ENCODE measurements at places on chromosomes 3 and 15.

- no peak for DNase-seq
Measured at GRCh38 chr3:148847351-148847750, 17.7 kb upstream of the CPA3 start.

GRCh38 chr3:9142362-9142761, 107.1 kb downstream of the SRGAP3 start:
- no peak for DNase-seq

- DNase-seq, result no peak
Measured at GRCh38 chr3:138188013-138188730, 1.1 kb downstream of the ARMC8 start.

DNA sequence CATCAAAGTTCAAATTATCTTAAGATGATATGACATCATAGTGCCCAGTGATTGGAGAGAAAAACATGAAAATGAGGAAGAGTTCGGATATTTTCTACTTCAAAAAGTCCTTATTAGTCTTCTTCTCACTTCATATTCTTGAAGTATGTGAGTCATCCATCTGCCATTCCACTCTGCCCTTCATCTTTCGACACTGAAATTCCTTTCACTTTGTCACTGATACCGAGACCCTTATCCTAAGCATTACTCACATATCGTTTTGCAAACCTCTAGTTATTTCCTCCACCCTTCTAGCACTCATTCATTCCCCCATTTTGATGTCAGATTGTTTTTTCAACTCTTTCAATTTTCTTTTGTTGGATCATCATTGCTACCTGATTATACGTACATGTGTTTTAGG, 4.0 kb downstream of the OR5H14 start:
- DNase-seq, result no peak

DNA sequence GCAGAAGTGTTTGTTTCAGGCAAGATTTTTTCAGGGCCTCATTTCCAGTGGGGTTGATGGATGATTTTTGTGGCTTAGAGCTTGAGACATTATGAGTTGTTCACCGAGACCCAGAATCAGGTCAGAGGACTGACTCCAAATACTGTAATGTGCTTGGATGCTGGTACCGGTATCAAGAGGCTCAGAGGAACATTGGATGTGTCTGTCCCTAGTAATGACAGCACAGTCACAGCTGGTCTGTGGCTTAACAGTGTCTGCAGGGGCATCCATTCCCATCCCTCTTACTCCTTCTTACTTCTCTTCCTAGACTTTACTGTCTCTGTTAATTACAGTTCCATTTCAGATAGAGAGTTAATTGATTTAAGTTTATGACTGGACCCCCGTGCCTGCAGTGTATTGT, 107.8 kb downstream of the PTPRG start:
- DNase-seq, result no peak

DNA sequence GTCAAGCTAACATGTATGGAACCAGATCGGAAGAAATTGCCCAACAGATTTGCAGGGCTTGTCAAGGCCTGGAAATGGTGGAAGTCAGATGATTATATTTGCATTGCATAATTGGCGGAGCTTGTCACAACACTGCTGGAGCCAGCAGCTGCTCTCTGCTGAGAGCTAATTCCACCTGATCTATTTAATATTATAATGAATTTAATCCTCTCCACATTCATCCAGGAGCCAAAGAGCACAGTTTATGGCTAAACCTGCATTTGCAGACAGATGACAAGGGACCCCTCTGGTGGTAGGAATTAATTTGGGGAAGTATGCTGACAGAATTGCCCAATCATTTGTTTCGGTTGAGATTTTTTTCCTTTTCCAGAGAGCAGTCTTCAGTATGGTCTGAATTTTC, 730.2 kb downstream of the TUSC7 start:
- peak; percentile 75 for DNase-seq

DNA sequence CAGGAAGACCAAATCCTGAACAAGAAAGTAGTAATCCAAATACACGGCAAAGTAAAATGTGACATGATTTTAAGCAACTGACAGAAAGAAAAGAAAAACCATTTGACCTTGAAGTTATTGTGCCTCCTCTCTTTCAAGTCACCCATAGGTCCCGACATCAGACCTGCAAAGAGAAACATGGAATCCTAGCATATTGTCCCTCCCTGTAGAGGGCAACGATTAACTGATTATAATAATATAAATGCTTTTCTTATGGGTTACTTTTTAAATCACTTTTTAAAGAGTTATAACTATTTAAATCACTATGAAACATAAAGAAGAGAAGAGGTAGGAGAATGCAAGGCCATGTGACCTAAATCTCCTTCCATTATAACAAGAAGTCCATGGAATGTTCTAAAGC, 143.2 kb upstream of the LIPC start:
- DNase-seq, result no peak

DNA sequence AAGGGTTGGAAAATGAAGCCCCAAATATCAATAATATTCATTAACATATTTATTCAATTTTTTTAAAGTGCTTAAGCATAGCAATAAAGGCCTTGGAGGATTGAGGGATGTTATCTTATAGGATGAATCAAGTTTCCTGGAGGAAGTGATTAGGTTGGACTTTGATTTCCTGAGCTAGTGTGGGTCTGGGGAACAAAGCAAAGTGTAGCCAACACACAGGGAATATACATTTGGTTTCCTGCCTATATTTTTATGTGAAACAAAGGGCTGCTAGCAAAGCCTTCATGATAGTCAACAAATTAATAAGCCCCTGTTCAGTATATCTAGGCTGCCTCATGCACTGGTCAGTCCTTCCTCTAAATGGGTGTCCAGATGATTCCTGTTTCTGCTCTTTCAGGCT, 261.1 kb upstream of the IL12A start:
- no peak for DNase-seq

- DNase-seq, result no peak
Measured at GRCh38 chr15:73165844-73166243, 113.6 kb downstream of the NEO1 start.

- DNase-seq, result peak; percentile 29
Measured at GRCh38 chr3:18389108-18389733, 35.9 kb downstream of the SATB1 start.

DNA sequence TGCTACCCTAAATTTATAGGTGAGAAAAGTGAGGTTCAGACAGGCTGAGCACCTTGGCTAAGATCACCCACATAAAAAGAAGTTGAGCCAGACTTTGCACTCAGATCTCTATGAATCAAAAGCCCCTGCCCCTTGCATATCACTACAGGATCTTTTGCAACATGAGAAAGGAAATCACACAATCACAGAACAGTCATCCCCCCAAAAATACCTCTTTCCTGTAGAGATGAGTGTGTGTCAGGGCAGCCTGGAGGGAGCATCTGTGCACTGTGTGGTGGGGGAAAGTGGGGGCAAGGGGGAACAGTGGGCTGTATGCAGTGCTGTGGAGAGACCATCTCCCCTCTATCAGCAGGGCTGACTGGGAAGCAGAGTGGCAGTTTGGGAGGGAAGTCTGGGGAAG, 46.6 kb downstream of the EPHB3 start:
- no peak for DNase-seq

DNA sequence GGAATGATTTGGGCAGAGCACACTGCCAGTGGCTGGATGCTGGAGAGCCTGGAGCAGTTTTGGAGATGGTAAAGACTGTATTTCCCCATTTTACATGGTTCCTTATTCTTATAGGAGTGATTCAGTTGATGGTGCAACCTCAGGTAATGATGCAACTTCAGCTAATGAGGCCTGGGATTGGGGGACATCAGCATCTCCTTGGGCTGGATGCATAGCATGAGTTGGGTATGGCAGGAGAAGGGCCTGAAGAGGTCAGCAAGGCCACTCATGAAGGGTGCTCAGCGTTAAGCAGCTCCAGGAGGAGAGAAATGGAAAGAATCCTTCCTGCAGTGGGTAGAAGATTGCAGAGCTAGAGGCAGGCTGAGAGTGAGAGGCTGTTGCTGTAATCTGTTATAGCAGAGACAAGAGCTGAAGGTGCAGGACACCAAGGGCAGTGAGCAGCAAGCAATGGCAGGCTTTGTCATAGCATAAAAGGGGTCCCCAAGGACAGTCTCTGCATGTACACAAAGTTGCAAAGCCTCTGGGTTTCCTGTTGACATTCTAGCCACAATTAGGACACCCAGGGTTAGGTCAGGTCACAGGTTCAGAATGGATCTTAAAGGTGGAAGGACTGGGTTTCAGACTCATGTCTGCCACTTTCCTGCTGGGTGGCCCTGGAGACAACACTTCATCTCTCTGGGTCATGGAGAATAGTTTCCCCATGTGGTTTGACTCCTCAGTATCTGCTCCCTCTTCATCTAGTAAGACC, 29.5 kb upstream of the SNRK start:
- DNase-seq, result no peak

DNA sequence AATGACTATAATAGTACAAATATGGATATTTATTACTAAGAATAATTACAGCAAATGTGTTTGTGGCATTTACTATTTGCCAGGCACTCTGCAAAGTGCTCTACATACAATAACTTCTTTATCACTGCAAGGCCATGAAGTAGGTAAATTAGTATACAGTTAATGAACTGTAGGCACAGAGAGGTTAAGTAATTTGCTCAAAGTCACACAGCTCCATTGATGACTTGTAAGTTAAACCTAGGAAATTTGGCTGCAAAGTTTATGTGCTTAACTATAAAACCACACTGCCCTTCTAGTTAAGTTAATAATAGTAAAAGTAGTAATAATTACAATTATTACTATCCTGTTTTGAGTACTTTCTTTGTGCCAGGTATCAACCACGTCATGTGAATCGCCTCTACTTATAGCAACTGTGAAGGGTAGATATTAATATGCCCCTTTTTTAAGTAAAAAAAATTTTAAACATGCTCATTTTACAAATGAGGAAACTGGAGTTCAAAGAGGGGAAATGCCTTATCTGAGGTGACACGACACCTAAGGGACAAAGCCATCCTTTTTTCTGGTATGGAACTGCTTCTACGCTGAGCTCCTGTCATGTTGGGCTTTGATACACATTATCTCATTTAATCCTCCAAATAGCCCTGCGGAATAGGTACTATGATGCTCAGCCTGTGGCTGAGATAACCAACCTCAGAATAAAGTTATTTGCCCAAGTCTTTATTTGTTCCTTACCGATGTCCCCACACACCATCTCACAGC, 8.5 kb downstream of the BHLHE40 start:
- DNase-seq, result no peak

GRCh38 chr15:22930782-22931484, 49.2 kb downstream of the CYFIP1 start:
- DNase-seq, result no peak

DNA sequence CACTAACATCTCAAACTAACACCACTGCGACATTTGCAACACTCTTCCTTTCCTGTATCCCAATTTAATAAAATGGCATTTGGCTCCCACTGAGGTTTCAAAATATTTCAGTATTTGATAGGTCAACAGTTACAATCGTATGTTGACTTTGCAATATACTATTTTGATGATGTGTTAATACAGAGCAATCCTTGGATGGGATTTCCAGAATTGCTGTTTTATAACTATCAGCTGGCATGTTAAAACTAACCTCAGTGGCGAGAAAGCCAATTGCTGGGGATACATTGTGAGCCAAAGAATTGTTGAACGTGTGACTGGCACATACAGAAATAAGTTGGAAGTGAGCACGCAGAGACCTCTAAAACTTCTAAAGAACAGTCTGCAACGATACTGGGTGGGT, 226.1 kb upstream of the LYSMD4 start:
- DNase-seq, result no peak

GRCh38 chr3:36937492-36937891, 7.4 kb downstream of the TRANK1 start:
- DNase-seq, result no peak

GRCh38 chr15:73210630-73211029, 158.1 kb downstream of the HCN4 start:
- DNase-seq, result no peak

DNA sequence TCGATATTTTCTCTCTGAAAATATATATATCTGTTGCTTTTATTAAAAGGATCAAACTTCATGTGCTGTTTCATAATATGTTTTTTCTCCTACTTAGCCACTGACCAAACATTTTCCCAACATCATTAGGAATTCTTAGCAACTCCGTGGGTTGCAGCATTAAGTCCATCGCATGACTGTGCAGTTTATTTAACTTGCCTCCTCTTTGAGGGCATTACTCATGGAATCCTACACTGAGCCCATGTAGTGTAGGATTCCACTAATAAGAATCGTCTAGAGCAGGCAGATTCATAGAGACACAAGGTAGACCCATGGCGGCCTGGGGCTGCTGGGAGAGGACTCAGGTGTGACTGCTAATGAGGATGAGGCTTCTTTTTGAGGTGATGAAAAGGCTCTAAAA, 49.3 kb downstream of the CMTM6 start:
- DNase-seq, result no peak

GRCh38 chr15:83046558-83047127, 20.4 kb downstream of the BTBD1 start:
- DNase-seq, result no peak

GRCh38 chr15:90531147-90531546, 1.4 kb downstream of the CRTC3 start:
- DNase-seq, result no peak

GRCh38 chr3:27380433-27381357, 11.5 kb upstream of the NEK10 start:
- no peak for DNase-seq

DNA sequence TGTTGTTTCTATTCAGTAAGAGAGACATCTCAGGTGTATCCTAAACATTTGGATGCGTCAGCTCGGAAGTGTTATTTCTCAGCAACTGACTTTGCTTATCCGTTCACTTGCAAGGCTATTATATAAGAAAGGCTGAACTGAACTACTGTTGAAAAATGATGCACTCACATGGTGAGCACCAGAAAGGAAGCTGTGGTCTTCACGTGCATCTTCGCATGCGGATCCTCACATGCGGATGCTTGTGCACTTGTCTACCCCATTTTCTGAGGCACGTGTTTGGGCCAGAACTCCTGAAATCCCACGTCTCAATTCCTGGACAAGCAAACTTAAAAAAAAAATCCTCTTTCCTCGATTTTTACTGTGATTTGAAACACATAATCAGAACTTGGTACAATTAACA, 63.2 kb downstream of the PDZRN3 start:
- no peak for DNase-seq

DNA sequence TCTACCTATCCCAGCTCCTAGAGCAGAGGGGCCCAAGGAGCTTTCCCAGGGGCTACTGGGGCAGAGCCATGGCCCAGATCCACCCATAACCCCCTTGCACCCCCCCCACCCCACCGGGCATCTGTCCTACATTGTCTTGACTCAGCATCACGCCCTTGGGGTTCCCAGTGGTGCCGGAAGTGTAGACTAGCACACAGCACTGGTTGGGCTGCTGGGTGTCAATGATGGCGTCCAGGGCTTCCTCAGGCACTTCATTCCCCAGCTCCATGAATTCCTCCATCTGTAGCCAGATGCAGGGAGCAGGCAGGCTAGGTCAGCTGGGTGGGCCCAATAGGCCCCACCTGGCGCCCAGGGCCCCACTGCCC, 33.2 kb downstream of the IDH3A start:
- DNase-seq, result no peak

- no peak for DNase-seq
Measured at GRCh38 chr15:22232675-22233074, 152.3 kb downstream of the OR4M2 start.

GRCh38 chr3:34011171-34012101, 213.0 kb downstream of the PDCD6IP start:
- no peak for DNase-seq
